ENCODE measurements at places on chromosomes 11 and 22.

DNA sequence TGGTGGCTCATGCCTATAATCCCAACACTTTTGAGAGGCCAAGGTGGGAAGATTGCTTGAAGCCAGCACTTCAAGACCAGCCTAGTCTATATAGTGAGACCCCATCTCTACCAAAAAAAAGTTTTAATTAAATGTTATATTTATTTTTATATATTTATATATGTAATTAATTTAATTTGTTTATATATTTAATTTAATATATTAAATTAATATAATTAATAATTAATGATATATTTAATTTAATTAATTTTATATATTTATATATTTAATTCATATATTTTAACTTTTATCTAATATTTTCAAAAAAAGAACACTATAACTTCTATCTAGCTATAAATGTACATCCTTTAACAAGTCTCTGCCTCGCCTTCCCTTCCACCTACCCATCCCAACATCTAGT lies 104.8 kb downstream of the PAX6 start:
- no peak for DNase-seq

DNA sequence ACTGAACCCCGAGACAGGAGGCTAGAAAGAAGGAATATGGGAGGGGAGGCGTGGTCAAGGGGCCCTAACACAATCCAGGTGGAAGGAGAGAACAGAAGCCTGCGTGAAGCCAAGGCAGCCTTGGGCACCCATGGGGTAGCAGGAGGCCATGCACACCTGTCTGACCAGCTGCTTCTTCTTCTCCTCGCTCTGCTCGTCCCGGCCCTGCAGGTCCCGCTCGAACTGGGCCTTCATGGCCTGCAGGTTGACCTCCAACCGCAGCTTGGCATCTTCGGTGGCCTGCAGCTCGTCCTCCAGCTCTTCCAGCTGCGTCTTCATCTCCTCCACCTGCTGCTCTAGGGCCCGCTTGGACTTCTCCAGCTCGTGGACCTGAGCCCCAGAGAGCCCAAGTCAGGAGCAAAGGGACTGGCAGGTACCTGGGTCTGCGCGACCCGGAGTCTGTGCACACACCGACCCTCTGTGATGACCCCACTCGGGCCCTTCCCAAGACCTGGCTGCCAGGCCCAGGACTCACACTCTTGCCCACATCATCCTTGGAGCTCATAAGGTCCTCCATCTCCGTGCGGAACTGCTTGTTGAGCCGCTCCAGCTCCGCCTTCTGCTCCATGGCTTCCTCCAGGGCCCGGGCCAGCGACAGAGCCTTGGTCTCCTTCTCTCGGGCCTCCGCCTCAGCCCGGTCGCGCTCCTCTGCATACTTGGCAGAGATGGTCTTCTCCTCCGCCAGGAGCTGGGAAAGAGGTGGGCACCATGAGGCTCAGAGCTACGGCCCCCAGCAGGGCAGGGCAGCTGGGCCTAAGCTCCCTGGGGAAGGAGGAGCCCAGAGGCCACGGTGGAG lies 35.9 kb downstream of the APOL1 start:
- DNase-seq, result no peak

DNA sequence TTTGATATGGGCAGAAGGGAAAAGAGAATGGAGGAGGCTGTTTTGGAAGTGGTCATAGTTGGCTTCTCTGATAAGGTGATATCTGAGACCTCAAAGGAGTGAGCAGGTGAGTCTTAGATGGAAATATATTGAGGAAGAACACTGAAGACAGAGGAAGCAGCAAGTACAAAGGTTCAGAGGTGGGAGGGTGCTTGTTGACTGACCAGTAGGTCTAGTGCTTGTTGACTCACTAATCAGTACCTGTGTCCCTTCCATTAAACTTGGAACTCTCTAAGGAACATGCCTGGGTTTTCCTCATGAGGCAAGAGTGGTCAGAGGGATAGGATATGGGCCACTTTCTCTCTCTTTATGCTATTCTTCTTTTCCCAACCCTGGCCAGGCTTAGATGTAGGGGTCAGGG lies 25.6 kb upstream of the GLYATL1 start:
- no peak for DNase-seq

- DNase-seq, result peak; percentile 42
These were observed 36.0 kb upstream of the CSNK1E start for GRCh38 chr22:38353142-38353629.

DNA sequence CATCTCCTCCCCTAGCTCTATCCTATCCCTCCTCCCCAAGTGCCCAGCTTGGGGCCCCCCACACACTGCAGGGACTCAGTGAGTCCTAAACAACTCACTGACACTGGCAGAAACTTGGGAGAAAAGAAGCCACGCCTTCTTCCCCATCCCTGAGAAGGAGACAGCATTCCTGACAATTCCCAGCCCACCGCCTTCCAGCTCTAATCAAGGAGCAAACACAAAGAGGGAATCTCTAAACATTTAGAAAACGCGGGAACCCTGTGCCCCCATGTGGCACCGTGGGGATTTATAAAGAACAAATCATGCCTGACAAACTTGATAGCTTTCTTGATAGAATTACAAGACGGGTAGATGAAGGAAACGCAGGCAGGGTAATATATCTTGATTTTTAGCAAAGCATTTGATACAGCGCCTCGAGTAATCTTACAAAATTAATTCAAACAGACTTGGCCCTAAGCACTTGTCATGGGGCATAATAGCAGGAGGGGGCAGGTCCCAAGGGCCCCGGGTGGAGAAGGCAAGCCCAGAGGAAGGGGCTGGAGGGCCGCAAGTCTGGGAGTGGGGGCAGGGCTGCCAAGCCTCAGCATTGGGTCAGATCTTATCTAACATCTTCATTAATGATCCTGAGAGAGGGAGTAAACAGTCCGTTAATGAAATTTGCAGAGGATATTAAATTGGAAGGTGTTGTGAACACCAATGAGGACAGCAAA lies 4.5 kb downstream of the CHST1 start:
- DNase-seq, result no peak

DNA sequence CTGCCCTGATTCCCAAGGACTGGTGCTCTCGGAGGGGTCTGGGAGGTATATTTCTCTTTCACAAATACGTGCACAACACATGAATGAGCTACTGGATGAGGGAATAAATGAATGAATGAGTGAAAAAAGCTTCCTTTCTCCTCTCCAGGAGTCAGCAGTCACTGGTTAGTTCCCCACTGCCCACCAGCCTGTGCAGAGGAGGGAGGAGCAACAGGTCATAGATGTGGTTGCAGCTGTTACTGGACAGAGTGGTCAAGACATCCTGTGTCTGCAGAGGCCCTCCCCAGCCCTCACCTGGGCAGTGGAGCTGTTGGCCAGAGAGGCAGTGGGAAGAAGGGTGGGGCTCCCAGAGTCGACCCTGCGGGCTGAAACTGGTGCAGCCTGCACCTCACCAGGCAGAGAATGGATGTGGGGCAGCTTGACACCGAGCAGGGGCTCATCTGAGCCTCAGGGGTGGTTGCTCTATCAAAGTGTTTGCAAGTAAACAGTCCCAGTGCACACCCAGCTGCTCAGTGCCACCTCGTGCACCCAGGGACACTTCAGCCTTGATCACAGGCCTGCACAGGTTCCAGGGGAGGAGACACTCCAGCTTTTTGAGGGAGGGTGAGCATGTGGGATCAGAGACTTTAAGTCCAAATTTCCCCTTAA lies 1.4 kb upstream of the VPREB1 start:
- DNase-seq, result no peak

- peak; percentile 52 for DNase-seq
These were observed 12.1 kb downstream of the ACP2 start for GRCh38 chr11:47236482-47236881.

- no peak for DNase-seq
These were observed 195.2 kb upstream of the TMEM45B start for GRCh38 chr11:129620237-129621104.

GRCh38 chr11:10486161-10486840 lies 31.2 kb downstream of the AMPD3 start:
- DNase-seq, result no peak

DNA sequence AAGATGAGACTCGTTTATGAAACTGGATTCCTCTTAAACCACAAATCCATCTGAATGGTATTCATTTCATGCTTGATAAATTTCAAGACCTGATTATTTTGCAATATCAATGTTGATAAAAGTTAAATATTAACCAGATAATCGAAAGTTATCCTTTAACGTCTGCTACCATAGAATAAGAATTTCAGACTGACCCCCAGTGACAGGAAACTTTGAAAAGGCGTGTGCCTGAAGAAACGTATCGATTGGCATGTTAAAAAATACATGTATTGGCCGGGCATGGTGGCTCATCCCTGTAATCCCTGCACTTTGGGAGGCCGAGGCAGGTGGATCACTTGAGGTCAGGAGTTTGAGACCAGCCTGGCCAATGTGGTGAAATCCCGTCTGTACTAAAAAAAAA lies 13.9 kb downstream of the SCGB1A1 start:
- DNase-seq, result no peak

DNA sequence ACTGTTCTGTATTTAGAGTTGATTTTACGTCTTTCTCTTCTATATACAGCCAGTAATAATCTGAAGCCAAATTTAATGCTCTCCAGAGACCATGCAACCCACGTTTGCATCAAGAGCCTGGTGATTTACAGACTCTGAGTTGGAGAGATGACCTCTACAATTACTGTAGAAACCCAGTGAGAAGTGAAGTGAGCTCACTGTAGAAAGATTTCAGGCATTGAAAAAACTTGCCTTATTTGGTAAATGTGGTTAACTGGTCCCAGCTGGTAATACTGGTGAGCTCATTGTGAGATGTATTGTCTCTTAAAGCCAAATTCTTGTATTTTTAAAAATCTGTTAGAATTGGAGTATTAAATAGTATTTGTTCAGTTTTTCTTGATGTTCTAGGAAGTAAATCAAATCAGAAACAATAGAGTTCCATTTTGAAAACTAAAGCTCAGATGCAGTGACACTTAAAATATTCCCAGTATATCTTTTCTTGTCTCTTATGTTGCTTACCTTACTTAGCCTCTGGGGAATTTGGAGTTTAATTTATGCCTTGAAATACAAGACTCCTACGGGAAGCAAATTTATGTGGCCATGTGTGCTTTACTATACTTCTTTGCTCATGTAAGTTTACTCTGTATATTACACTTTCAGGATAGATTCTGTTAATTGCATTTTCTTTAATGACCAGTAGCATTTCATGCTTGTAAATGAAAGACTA lies 189.9 kb downstream of the ARHGAP42 start:
- peak; percentile 99 for DNase-seq

- no peak for DNase-seq
These were observed 120.7 kb upstream of the TMEM45B start for GRCh38 chr11:129694966-129695365.

GRCh38 chr11:13208921-13209320 lies 68.7 kb upstream of the BMAL1 start:
- no peak for DNase-seq

DNA sequence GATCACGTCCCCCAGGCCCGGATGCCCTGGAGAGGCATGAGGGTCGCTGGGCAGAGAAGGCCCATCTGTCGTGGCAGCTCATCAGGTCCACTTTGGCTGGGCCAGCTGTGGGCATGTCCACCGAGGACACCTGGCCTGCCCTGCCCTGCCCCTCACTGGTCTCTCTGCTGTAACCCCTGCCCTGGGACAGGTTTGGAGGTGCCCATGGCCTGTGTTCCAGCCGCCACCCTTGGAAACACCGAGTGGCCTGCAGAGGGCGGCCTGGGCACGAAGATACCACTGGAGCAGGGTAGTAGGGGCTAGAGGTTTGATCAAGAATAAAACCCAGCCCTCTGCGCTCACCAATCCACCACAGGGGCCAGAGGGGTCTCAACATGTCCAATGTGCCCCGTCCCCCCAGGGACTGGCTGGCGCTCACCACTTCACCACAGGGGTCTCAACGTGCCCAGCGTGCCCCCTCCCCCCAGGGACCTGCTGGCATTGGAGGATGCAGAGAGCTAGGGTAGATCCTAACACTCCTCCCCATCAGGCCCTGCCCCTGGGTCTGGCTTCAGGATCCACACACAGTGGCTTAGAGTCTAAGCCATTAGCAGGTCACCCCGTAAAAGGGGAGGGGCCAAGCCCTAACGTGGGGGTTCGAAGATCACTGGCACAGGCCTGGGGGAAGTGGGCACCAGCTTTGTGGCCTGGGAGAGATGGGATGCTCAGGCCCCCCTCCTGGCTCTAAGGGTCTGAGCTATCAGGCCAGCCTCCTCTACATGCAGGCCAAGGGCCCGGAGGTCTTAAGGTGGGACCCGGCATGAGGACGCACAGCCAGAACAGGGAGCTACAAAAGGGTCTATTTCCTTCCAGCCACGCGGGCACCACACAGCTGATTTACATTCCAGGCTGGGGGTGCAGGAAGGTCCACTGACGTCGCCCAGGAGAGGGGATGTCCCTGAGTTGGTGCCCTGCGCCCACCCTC lies 1.3 kb upstream of the HDAC10 start:
- peak; percentile 54 for DNase-seq

DNA sequence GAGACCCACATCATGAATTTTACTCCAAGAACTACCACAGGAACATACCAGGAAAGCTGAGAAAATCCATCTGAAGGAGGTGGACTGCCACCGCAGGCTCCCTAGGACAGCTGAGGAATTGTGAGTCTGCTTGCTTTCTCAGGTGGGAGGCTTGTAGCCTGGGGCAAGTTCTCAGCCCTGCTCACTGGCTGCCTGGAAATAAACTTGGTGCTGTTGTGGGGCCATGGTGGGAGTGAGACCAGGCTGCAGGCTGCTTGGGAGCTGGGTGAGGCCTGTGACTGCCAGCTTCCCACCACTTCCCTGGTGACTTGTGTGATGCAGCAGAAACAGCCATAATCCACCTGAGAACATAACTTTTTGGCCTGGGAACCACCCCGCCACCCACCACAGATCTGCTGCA lies 132.7 kb upstream of the RAG2 start:
- no peak for DNase-seq
